ENCODE measurements at places on chromosomes 2 and 18.

GRCh38 chr18:10660179-10660884 is 134.5 kb downstream of the NAPG start:
- DNase-seq = peak; percentile 24

GRCh38 chr18:46732801-46733200 is 24.1 kb downstream of the ST8SIA5 start:
- peak; percentile 72 for DNase-seq

GRCh38 chr2:144834998-144835633 is 315.2 kb upstream of the ZEB2 start:
- DNase-seq = no peak

GRCh38 chr18:22814329-22814703 is 118.8 kb upstream of the RBBP8 start:
- DNase-seq = no peak

DNA sequence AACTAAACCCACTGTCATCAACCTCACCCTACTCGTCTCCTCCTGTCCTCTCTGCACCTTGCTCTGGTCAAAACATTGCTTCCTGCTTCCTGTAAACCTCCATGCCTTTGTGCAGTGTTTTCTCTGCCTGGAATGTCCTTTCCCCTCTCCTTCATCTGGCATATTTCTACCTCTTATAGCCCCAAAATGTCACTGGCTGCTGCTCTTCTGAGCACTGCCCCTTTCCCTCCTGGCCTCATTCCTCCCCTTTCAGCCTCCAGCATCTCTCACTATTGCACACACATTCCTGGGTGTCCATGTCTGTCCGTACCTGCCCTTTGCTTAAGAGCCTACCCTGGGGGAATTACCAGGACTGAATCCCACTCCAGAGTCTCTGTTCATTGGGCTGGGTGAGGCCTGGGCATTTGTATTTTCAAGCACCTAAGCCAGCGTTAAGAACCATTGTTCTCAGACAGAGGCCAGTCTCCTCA is 84.9 kb downstream of the MOGAT1 start:
- DNase-seq = no peak

DNA sequence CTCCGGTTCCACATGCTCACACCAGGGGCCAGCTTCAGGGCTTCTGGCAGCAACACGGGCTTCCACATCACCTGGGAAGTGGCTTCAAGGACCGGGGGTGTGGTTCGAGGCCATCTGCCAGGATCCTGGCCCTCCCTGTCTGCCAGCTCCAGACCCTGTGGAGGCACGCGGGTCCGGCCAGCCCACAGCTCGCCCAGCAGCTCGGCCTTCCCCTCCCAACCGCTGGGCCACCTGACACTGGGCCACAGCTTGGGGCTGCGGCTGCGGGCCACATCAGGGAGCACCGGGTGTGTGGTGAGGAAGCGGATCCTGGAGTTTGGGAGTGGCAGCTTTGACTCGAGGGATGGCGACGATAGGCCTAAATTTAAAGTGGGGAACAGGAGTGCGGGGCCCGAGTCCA is 7.0 kb downstream of the C2orf81 start:
- DNase-seq = no peak

DNA sequence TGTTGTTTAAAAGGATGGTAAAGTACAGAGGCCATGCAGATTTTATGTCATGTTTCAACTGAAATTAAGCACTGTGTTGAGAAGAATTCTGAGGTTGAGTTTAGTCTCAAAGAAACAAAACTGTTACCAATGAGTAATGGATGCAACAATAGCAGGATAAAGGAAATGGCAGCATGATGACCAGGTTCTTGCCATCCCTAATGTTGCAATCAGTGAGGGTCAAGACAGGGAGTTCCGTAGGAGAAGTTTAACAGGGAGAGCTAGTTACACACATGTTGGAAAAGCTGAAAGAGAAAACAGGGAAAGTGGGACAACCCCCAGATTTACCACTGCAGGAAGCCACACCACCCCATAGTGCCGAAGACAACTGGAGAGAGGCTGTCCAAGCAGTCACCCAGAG is 343.8 kb upstream of the EPHA4 start:
- no peak for DNase-seq

- DNase-seq = no peak
Measured at GRCh38 chr2:181947273-181947672, 38.4 kb upstream of the PPP1R1C start.

DNA sequence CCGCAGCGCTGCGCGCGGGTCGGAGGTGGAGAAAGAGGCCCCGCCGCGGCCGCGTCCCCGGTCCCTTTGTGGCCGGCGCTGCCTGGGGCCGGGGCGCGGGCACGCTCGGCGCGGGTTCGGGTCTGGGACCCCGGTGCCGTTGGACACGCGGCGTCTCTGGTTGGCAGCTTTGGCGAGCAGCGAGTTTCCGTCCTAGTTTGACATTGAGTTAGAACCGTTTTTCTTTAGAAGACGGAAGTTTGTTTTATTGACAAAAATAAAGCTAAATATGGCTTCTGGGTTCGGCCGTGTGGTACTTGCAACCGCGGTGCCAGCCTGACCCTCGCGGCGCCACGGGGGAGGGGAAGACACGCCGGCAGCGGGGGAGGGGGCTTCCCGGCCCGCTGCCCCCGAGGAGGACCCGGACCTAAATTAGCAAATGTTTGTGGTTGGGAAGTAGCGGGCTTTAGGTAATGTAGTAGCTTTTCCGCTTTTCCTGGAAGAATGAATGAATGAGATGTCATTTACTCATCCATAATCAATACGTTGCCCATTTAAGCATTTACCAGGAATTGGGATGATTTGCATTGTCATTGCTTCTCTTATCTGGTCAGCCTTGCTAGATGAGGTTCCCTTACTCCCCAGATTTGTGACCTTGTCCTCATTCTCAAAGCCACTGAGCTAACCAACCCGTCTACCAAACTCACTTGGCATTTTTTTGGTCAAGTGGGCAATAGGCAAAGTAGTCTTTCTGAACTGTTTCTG is 530 bp downstream of the GALNT1 start:
- no peak for DNase-seq

DNA sequence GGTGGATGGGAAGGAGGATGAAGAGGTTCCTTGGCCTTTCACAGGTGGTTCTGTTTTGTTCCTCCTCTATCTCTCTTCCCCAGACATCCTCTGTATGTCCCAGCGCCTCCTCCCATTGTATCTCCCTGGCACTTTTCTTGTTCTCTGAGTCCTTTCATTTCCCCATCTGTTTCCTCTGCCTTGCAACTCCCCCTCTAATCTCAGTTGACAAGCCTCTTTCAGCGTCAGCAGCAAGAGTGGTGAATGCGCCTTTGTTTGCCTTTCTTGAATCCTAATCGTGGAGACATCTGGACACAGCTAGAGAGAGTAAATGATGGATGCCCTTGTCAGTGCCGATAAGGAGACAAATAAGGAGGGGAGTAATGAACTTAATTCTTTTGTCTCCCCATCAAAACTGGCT is 167.0 kb downstream of the NDUFA10 start:
- peak; percentile 21 for DNase-seq

DNA sequence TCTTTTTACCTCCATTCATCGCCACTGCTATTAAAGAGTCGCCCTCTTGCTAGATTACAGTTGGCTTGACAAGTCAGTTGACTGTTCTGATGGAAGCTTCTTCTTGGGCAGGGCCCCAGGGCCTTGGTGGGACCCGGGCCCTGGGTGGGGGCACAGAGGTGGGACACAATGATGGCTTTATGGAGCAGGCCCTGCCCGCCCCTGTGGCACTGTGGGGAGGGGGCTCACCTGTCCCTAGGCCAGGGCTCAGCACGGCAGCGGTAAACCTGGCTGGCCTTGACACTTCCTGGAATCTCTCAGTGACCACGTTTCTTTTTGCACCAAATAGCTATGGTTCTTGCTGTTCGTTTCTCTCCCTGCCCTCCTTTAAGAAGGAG is 4.9 kb upstream of the HS6ST1 start:
- peak; percentile 73 for DNase-seq

GRCh38 chr18:74110976-74111375 is 36.7 kb downstream of the FBXO15 start:
- no peak for DNase-seq

- DNase-seq = no peak
Measured at GRCh38 chr2:15096873-15097272, 464.3 kb downstream of the NBAS start.

GRCh38 chr2:31349684-31350083 is 64.9 kb downstream of the XDH start:
- no peak for DNase-seq

GRCh38 chr2:186664385-186665043 is 29.3 kb upstream of the FAM171B start:
- DNase-seq = no peak

- no peak for DNase-seq
Measured at GRCh38 chr2:36392571-36393255, 37.1 kb downstream of the CRIM1 start.

GRCh38 chr18:35376393-35376741 is 770 bp downstream of the ZNF396 start:
- no peak for DNase-seq

DNA sequence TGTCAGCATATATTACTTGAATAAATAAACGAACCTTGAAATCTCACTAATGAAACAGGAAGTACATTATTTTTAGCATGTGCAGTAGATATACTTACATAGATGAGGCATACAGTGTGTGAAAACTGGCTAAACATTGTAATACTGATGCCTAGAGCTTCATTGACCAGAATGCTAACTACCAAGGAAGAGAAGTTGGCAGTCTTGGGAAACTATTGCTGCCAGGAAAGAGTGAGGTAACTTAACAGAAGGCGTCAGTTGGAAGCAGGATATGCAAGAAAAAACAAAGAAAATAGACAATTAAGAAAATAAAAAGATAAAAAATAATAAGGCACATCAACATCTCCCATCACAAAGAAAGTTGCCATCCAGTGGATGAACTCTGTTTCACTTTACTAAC is 963.0 kb downstream of the TDRD15 start:
- DNase-seq = no peak

DNA sequence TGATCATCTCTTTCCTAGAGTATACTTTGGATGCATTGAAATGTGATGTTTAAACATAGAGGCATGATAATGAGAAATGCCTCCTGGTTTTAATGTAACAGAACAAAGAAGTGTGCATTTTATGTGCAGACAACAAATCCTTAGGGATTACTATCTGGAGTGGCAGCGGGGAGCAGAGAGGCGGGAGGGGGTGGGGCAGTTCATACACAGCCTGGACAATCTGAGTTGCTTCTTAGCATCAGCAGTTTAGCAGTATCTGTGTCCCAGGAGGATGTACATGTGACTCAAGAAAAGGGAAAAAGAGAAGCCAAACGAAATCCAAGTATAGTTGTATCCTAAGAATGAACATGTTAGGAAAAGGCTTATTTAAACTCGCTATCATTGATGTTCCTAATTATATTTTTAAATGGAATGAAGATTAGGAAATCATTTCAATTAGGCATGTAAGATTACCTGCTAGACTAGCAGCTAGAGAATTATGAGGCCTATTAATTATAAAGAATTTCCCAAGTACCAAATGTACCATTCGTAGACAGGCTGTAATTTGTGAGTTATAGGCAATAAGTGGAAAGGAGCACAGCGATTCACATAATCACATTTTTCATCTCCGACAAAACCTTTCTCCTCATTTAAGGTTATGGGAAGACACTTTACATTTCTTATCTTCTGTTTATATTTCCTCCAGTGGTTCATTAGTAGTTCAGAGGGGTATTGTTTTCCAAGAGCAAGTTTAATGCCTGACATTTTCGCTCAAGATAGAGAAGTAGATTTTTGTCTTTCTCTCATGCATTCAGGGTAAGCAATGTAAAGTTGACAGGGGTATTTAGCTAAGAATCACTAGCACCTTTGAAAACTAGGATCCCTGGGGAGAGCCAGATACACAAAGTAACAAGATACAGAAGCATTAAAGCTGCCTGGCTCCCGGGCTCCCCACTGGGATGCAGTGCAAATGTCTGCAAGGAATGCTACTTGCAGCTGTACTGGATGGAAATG is 141.3 kb upstream of the NOSTRIN start:
- DNase-seq = no peak

GRCh38 chr2:232466221-232466620 is 10.3 kb downstream of the ALPI start:
- no peak for DNase-seq

GRCh38 chr18:13254971-13255927 is 36.7 kb downstream of the LDLRAD4 start:
- peak; percentile 53 for DNase-seq

- DNase-seq = no peak
Measured at GRCh38 chr18:1488957-1489356, 584.3 kb downstream of the ADCYAP1 start.

DNA sequence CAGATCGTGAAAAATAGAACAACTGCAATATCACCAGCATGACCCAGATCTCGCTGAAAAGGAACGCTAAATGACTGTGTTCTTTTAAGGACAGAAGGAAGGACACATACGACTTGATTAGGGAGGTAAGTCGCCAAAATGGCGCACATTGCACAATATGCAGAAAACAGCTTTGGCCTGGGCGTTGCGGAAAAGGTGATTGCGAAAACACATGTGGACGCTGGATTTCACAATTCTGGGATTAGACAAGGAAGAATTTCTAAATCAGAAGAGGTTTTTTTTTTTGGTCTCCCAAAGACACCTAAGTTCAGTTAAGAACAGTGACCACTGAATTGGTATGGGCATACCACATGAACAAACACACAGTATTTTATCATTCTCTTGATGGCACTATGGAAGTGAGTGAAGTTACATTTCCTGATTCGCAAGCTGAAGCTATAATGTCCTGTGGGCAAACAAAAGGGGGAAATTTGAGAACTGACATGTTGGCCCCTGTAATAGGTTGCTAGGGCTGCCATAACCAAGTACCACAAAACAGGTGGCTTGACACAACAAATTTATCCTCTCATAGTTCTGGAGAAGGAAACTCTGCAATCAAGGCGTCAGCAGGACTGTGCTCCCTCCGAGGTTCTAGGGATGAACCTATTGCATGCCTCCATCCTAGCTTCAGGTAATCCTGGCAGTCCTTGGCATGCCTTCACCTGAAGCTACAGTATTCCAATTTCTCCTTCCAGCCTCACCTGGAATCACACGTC is 25.8 kb upstream of the ERICH2 start:
- DNase-seq = no peak

DNA sequence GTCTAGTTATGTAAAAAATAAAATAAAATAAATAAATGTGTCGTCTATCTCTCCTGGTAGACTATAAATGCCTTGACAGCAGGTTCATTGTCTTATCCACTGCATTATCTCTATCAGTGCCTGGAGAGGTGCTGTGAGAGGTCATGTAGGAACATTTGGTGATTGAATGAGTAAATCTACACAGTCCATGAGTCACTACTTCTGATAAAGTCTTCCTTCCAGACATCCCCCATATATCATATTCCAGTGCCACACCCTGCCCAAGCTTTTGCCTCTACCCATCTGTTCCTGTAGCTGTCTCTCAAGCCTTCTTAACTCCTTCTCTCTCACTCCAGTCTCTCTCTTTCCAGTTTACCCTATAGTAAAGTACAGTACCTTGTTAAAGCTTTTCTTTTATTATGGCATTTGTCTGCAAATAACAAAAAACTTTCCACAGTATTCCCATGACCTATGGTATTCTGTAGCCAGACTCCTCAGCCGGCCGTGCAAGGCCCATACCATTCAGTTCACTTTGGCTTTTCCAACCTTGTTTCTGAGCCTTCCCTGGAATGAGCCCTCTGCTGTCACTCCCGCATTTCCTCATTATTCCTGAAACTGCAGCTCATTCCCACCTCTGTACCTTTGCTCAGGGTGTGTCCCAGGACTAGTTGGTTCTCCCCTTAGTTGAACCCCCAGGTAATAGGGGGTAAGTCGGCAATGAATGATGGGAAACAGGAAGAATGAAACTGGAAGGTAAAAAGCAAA is 37.5 kb downstream of the ANXA4 start:
- no peak for DNase-seq

- DNase-seq = no peak
Measured at GRCh38 chr18:59264121-59264571, 9.1 kb downstream of the RAX start.

GRCh38 chr18:8254654-8255053 is 354.6 kb upstream of the RAB12 start:
- no peak for DNase-seq

GRCh38 chr18:48842259-48843061 is 108.3 kb downstream of the SMAD7 start:
- DNase-seq = no peak
